Osteocyte (in vitro differentiated cells): ENCODE measurements at places on chromosomes 5 and 9. TPM values are rescaled to one million over a fixed set of nuclear protein-coding genes. Genes with fewer than 3 reads are reported as not detected.

GRCh38 chr5:139461698-139462097 lies 845 bp downstream of the ECSCR start:
- no peaks in the 10 kb centered on the region for H3K27me3 ChIP-seq
- peaks cover 41% of the 10 kb centered on the region for H3K4me1 ChIP-seq
- no peak for DNase-seq

DNA sequence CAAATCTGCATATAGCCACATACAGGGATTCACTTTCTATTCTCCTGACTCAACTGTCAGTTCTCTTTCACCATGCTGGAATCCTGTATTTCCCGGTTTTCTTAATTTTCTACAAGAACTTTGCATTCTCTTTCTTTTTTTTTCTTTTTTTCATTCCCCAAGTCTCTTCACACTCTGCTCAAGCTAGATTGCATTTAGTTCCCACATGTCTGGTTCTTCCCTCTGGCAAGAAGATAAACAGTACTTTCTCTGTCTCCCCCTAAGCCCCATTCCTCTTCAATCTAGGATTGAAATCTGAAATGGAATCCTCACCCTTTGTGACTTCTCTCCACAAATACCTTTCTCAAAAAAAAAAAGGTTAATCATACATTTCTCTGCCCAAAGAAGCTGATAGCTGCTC lies 64.2 kb upstream of the SLC12A2 start:
- no peaks in the 10 kb centered on the region for H3K4me1 ChIP-seq
- H3K36me3 ChIP-seq = peaks cover 12% of the 10 kb centered on the region
- no peak for DNase-seq
- H3K27ac ChIP-seq = no peak overlapping the region
- no peak overlapping the region for H3K4me3 ChIP-seq

DNA sequence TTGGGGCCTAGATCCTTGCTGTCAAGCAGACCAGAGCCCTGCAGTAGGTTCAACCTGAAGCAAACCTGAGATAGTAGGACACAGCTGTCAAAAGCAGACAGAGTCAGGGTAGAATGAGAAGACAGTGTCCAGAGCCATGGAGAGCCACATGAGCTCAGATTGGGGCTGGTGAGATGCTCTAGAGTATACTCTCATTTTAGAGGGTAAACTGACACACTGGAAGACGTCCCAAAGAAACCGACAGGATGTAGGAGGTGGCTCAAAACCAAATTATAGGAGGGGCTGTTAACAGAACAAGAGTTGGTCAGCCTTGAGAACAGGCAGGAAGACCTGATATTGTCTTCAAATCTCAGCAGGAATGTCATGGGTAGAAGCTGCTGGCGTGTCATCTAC lies 11.5 kb downstream of the CCDC69 start:
- DNase-seq = no peak
- H3K27me3 ChIP-seq = peaks cover 5% of the 10 kb centered on the region
- no peak overlapping the region for H3K27ac ChIP-seq
- no peaks in the 10 kb centered on the region for H3K36me3 ChIP-seq
- no peak overlapping the region for H3K4me3 ChIP-seq

GRCh38 chr9:132838291-132838690 lies 39.8 kb downstream of the AK8 start:
- no peaks in the 10 kb centered on the region for H3K4me1 ChIP-seq
- DNase-seq = no peak
- H3K27ac ChIP-seq = no peak overlapping the region
- H3K4me3 ChIP-seq = no peak overlapping the region

DNA sequence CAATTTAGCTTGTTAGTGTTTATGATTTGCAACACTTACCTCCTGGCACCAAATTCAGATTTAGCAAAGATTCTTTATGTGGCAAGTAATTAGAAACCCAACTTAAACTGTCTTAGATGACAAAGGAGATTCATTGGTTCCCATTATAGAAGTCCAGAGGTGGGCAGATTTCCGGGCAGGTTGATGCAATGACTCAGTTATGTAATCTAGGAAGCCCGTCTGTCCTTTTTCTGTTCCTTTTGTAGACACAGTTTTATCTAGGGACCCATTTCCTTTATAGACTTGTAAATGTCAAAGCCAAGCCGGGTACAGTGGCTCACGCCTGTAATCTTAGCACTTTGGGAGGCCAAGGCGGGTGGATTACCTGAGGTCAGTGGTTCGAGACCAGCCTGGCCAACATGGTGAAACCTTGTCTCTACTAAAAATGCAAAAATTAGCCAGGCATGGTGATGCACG lies 20.3 kb upstream of the ANKRD33B start:
- H3K36me3 ChIP-seq = no peaks in the 10 kb centered on the region
- peaks cover 1% of the 10 kb centered on the region for H3K4me1 ChIP-seq
- H3K27ac ChIP-seq = no peak overlapping the region
- H3K4me3 ChIP-seq = no peak overlapping the region
- H3K27me3 ChIP-seq = peaks cover 31% of the 10 kb centered on the region

DNA sequence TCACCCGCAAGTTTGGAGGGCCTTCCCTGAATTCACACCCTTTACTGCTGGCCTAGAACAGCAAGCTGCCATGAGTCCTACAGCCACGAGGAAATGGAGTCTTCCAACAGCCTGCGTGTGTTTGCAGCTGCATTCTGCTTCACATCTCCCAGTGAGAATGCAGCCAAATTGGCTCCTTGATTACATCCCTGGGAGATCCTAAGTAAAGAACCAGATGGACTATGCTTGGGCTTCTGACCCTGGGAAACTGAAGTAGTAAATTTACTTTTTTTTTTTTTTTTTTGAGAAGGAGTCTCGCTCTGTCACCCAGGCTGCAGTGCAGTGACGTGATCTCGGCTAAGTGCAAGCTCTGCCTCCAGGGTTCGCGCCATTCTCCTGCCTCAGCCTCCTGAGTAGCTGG lies 617.0 kb upstream of the CDH18 start:
- no peak for DNase-seq
- no peak overlapping the region for H3K27ac ChIP-seq
- no peak overlapping the region for H3K4me3 ChIP-seq
- no peaks in the 10 kb centered on the region for H3K36me3 ChIP-seq
- no peaks in the 10 kb centered on the region for H3K27me3 ChIP-seq

Gene RELL2
- total RNA-seq = 5.4 and 6.1 TPM in 2 replicates

DNA sequence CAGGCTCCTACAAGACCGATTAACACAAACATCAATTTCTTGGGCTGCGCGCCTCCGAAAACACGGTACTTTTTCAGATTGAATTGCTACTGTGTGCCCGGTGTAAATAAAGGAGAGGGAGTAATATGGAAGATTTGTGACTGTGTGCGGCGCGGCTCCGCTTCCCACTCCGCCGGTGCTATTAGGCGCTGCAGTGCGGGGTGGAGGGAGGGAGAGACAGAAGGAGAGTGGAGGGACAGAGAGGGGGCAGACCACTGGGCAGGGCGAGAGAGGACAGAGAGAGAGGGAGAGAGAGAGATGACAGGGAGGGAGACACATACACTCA lies 24.7 kb upstream of the RNU6ATAC start:
- H3K27ac ChIP-seq = no peak overlapping the region
- no peak for DNase-seq
- peaks cover 4% of the 10 kb centered on the region for H3K4me1 ChIP-seq
- H3K36me3 ChIP-seq = no peaks in the 10 kb centered on the region
- H3K4me3 ChIP-seq = no peak overlapping the region
- peaks cover 4% of the 10 kb centered on the region for H3K27me3 ChIP-seq
